ENCODE measurements at places on chromosomes 12 and 14.
A peak's percentile ranks its signal among the peaks of the same experiment; 100 is the strongest.

- peak; percentile 50 for DNase-seq
Observed at GRCh38 chr14:36068777-36069534, 107.6 kb downstream of the PTCSC3 start.

DNA sequence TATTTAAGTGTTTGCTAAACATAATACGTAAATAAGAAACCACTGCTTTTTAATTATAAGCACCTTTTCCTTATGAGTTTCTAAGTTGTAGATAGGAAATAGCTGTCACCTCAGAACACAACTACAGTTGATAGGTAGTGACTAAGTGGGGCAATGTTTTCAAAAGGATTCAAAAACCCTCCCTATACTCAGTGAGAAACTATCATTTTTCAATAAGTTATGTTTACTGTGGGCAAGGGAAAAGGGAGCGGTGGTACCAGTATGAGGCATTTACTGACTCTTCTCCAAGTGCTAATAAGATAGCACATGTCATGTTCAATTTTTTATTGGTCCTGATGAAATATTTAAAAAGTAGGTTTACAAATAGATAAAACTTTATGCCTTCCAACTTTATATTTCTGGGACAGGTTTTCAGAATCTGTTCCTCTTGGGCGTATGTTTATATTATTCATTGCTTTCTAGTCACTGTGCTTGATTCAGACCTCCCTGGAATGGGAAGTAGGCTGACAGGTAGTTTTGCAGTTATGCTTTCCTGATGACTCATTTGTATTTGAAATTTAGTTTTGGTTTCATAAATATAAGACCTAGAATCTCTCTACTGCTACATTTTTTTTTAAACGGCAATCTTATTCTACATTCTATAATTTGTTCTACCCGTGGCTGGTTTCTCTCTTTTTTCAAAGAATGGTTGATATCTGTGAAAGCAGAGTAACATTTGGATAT lies 153.1 kb downstream of the TMEM117 start:
- no peak for DNase-seq

DNA sequence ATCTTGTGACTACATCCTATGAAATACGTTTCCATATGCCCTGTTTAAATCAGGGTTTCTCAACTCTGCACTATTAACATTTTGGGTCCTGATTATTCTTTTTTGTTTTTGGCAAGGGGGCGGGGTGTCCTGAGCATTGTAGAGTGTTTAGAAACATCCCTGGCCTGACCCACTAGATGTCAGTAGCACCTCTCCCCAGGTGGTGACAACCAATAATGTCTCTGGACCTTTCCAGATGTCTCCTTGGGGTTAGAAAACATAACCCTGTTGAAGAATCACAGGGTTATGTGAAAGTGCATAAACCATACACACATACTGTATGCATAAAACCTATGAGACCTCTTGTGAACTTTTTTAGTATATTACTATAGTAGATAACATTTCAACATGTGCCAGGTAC lies 1.4 kb downstream of the ACAD10 start:
- no peak for DNase-seq

DNA sequence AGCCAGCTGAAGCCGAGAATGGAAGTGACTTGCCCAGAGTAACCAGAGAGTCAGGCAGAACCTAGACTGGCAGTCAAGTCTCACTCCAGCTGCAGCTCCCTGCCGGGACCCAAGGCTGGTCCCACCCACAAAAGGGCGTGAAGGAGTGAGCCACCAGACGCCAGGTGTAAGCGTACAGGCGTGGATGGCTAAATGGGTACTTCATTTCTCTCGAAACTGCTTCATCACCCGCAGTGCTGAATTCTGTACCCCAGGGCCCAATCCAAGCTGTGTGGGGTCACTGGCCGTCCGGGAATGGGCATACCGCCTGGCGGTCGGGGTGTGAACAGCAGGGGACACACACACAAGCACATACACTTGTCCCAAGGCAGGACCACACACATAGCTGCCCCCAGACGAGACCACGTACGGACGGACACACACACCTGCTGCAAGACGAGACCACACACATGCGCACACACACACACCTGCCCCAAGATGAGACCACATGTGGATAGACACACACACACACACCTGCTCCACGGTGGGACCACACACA lies 34.8 kb downstream of the DEGS2 start:
- no peak for DNase-seq

- no peak for DNase-seq
Observed at GRCh38 chr12:113470871-113471618, 626 bp downstream of the LHX5 start.

- DNase-seq = no peak
Observed at GRCh38 chr12:33472299-33472698, 32.7 kb upstream of the SYT10 start.

DNA sequence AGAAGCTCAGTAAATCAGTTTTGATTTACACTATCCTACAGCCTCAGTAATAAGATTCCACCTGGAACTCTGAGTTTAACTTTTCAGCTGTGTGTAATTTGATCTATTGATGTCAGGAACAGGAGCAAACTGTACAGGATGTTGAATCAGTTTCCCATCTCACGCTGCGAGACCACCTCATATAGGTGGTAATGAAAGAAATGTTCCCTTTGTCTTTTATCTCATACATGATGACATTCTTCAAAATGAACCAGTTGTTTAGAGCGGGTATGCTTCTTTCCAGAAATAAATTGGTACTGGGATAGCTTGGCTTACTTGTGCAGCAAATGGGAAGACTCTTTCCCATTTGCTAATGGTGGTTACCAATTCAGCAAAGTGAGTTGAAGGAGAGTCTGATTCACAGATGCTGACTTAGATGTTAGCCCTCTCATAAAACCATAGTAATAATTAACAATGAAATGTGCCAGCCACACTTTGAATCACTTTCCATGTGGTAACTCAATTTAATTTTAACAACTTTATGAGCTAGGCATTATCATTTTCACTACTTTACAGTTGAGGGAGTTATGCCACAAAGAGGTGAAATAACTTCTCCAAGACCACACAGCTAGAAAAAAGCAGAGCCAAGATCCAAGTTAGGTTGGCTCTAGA lies 251.5 kb downstream of the PAWR start:
- DNase-seq = no peak

GRCh38 chr14:89447182-89447944 lies 30.3 kb upstream of the FOXN3 start:
- DNase-seq = no peak

DNA sequence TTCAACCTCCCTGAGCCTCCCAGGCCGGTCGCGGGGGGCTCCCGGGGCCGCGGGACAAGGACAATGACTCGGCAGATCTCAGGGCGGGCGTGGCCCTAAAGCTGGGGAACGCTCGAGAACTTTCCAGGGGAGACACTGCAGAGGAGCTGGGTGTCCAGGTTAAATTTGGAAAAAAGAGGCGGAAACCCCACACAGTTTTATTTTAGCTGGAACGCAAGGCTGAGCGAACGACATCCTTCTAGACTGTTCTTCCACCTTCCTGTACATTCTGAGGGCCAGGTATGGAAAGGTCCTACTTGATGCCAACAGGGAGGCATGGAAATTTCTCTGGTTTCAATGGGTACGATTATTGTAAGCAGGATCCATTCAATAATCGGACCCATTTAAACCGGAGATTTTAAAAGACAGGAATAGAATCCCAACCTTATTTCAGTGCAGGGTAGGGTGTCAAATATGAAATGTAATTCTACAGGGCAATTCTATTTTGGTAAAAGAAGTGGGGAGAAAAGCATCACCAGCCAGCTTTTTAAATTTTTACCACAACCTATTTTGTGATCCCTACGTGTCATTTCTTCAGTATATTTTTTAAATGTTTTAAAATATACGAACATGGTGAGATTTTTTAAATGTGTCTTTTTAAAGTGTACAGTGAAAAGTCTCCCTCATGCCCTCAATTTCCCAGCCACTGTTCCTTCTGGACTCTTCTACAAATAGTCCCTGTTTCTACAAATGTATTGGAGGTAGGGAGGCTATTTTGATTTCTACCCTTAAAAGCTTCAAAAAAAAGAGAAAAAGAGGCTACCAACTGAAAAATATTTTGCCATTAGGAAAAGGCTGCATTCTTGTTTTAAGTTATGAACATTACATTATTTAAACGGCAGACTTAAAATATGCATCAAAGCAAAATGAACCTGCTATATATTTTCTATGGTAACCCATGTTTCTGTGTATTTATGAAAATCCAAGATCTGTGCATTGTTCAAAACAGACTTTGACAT lies 1.1 kb upstream of the UBC start:
- DNase-seq = no peak

DNA sequence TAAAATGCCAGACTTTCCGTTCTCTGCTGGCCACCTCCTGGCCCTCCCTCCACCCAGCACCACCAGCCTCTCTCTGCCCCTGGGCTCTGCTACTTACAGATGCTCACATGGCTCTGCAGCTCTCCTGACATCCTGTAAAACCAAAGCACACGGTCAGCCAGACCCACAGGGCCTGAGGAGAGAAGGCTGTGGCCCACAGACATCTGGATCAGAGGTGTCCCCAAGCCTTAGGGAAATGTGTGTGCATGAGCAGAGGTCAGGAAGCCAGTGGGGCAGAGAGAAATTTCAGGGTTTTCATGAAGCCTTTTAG lies 11.5 kb downstream of the KRT77 start:
- DNase-seq = no peak

DNA sequence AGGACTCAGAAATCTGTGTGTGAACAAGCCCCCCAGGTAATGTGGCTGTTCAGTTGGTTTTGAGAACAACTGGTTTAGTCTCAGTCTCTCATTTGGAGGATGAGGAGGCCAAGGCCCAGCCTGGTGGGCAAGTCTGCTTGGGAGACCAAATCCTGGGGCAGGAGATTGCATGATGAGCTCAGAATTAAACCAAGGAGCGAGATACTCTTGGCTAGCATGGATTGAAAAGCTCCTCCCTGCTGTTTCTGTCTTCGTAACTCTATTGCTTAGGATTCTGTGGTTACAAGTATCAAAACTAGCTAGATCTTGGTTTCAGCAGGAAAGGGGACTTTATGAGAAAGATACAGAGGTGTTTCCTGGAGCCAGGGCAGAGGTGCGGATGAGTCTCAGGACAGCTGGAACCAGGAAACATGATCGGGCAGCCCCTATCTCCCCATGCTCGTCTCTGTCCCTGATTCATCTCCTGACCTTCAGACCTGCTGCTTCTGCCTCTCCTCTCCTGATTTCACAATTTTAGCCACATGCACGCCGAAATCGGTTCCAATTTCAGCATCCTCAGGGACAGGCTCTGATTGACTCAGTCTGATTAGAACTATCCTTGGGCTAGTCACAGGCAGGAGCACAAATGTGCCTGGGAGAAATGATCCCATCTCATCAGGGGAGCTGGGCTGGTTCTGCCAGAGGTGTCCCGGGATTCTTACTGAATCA lies 40.2 kb upstream of the RIN3 start:
- DNase-seq = no peak

GRCh38 chr14:64993266-64993930 lies 6.7 kb downstream of the FNTB start:
- no peak for DNase-seq

DNA sequence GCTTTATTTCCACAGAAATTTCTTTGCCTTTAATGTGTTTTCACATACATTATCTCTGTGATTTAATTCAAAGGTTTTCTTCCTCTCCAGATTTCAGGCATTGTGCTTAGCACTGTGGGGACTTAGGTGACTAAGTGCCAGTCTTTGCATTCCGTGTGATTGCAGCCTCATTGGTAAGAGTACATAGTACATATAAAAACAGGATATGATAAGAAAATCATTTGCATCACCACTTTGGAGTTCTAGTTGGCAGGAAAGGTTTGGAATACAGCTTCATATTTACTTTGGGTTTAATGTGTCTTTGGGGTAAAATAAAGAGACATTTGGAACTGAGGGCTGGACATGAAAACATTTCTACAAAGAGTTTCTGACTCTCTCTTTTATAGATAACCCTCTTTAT lies 37.8 kb upstream of the C12orf75 start:
- no peak for DNase-seq

- no peak for DNase-seq
Observed at GRCh38 chr12:65961190-65962035, 137.1 kb downstream of the HMGA2 start.

- DNase-seq = no peak
Observed at GRCh38 chr14:20429801-20430669, 5.9 kb downstream of the KLHL33 start.

- no peak for DNase-seq
Observed at GRCh38 chr14:106691601-106692291, 1165.4 kb downstream of the TMEM121 start.

GRCh38 chr12:96091833-96092232 lies 56.4 kb upstream of the LTA4H start:
- no peak for DNase-seq

DNA sequence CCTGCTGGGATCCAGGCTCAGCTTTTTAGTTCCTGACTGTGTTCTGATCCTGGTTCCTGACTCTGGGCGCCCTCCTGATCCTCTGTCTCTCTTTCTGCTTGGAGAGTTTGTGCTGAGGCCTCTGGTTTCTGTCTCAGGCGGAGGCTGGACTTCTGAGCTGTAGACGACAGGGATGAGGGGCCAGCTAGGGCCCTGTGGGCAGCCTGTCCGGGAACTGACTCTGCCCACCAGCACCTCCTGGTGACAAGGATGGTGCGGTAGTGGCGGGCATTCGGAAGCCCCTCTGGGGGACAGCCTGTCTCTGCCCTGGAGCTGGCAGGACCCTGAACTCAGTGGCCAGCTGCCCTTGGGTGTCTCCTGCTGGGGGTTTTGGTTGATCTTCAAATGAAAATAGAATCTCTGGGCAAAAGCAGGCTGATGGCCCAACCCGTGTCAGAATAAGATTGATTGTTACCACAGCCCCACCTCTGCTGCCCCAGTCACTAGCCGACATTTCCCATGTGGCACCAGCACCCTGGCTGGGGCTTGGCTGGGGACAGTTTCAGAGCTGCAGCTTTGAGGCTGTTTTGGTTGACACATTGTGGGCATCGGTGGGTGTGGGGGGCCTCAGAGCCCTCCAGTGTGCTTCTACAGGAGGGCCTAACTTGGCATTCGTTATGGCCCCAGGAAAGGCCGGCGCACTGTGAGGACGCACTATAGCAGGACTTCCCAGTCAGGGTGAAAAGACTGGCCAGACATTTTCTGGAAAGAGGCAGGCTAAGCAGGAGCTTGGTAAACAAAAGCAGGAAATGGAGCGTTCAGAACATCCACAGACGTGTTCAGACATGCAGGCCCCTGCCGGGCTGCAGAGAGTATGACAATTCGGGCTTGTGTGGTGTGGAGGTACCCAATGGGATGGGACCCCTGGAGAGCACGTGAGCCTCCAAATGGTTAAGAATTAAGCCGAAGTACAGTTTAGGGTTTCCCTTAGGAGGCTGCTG lies 16.2 kb downstream of the KRT80 start:
- no peak for DNase-seq

GRCh38 chr12:68159681-68160304 lies at the start of gene IFNG:
IFNG (minus strand) TSS chr12:68159740; CDS start chr12:68159615, 125 bp downstream.
- DNase-seq = no peak

- DNase-seq = no peak
Observed at GRCh38 chr14:54348001-54348611, 48.7 kb upstream of the CDKN3 start.

- no peak for DNase-seq
Observed at GRCh38 chr12:107400686-107401447, 284.7 kb upstream of the PWP1 start.
